ENCODE measurements at places on chromosomes 2 and 18.

DNA sequence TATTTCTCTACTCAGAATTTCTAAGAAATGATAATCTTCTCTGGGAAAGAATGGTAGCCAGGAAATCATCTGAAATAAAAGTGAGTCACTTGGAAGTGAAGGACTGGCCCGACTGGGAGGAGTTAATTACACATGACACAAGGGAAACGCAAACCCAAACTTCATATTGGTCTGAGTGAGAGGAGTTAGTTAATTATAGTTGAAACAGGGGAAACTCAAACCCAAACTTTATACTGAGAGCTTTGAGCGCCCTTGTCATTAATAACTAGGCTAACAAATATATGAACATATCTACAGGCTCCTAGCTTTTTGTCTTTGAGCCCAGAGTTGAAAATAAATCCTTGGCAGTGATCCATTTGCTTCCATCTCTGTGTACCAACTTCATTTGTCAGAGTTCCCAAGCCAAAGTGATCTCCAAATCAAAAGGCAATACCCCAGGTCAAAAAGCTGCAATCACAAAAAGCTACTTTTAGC, 187.8 kb upstream of the COL3A1 start:
- peak; percentile 58 for DNase-seq

DNA sequence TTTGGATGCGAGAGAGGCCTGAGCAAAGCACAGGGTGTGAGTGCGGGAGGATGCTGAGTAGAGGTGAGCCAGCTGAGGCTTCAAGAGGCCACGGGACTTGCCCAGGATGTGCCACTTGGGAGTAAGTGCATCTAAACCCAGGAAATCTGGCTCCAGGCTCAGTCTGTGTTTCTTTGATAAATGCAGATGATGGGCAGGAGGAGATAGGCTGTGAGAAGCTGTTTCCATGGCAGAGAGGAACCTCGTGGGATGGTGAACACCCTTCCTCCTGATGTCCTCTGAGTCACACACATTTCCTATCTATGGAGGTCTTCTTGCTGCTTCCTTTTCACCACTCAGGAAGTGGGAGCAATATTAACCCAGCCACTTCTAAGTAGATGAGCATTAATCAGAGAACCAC, 38.4 kb upstream of the CELF4 start:
- DNase-seq = no peak

DNA sequence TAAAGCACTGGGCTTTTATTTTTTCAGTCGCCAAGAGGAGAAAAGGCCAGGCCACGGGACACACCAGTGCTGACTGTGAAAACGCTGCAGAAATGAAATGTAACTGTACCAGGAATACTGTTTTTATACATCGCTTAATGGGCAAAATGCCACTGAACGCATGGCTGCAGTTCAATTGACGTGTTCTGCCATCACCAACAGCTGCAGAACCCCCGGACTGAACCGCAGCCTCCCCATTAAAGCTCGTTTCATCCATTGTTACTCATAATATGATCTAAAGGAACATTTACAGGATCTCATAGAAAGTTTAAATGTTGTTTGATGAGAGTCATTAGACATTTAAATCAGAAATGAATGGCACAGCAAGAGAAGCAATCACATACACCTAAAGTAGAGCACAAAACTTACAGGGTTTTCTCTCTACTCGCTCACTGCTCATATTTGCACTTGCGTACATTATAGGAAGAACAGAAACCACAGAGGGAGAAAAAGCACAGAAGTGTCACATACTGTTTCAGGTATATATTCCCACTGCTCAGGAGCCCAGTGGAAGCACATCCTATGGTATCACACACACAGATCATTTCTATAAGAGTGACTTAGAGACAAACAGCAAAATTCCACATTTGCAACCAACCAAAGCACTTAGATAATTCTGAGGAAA, 35.3 kb downstream of the TCF4 start:
- DNase-seq = no peak

DNA sequence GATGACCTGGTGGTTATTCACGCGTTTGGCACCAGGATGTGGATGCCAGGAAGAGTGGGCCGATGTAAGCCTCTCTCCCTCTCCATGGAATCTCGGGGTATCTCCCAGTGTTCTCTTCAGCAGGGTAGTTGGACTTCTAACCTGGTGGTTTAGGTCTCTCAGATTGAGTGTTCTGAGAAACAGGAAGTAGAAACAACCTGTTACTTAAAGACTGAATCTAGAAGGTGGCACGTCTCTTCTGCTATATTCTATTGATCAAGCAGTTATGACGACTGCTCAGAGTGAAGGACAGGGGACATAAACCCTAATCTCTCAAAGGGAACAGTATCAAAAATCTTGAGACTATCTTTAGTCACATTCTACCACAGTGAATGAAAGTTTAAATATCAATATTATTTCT, 918.7 kb upstream of the PIK3C3 start:
- DNase-seq = no peak

- DNase-seq = no peak
These were observed 35.1 kb downstream of the HDHD2 start for GRCh38 chr18:47115205-47115604.

- no peak for DNase-seq
These were observed 45.6 kb downstream of the TWIST2 start for GRCh38 chr2:238893349-238894000.

- DNase-seq = peak; percentile 31
These were observed at the start of gene LBX2 for GRCh38 chr2:74499267-74499939. LBX2 (minus strand) TSS chr2:74499603; CDS start chr2:74499537, 66 bp downstream.

- no peak for DNase-seq
These were observed 417 bp downstream of the IL1B start for GRCh38 chr2:112836163-112836560.

DNA sequence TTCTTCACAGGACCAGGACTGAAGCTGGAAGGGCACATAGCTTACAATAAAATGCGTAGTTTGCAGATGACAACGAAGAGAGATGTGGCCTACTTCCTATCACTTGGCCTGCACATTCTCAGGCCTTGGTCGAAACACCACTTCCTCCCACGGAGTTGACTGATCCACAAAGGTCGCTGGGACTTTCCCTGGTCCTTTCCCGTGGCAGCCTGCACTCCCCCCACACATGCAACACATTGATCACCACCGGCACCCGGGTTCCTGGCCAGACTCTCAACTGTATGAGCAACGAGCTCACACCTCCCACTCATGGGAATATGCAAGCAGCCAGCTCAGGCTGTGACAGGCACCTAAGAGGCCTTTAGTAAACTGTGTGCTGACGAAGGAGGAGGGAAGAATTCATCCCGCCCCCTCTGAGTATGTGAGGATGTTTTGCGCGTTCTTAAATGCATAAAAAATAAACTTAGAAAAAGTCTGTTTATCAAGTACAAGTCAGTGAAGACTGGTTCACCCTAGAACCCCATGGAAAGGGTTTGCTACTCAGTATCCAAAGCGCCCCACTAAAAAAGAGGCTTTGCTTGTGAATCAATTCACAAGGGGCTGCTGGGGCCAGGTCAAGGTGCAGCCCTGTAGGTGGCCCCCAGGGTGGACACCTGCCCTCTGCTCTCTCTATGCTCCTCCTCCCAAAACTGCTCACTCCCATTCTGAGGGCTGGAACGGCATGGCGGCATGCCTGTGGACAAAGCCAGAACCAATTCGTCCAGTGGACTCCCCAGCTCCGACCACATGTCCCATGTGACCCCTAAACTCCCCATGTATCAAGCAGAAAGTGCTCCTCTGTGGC, 154.3 kb downstream of the EIPR1 start:
- DNase-seq = peak; percentile 32

DNA sequence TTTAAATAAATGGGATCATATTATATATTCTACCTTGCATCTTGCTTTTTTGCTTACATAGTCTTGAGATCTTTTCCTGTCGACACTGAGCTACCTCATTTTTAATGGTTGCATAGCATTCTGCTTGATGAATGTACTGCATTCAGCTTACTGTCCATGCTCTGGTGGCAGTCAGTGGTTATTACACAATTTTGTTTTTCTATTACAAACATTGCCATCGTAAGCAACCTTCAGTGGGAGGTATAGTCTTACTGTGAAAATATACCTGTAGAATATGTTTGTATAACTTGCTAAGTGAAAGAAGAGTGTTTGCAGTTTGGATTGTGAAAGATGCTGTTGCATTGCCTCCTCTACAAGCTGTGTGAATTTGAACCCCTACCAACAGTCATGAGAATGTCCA, 43.4 kb downstream of the UBXN4 start:
- DNase-seq = no peak

- DNase-seq = no peak
These were observed 397.8 kb upstream of the CHST9 start for GRCh38 chr18:27582760-27583412.
